Astrocyte (in vitro differentiated cells and primary cell): ENCODE measurements at places on chromosomes 3 and 15. TPM values are rescaled to one million over a fixed set of nuclear protein-coding genes. Genes with fewer than 3 reads are reported as not detected.

KCNMB2 gene
- not detected in 2 replicates for total RNA-seq

ZBTB20 gene
- 19.7 and 21.4 TPM in 2 replicates for total RNA-seq

FANCD2OS gene
- not detected in 2 replicates for total RNA-seq

SLC22A13 gene
- 0.72 and 1.8 TPM in 2 replicates for total RNA-seq

ARGFX gene
- total RNA-seq: not detected in 2 replicates

STRIT1 gene
- total RNA-seq: not detected in 2 replicates

GABRG3 gene
- total RNA-seq: 0.54 and 0.77 TPM in 2 replicates

GNAT1 gene
- total RNA-seq: not detected in 2 replicates

NPAP1 gene
- total RNA-seq: not detected in 2 replicates

RPL29 gene
- 768 and 872 TPM in 2 replicates for total RNA-seq

DYNC1LI1 gene
- total RNA-seq: 39.0 and 43.0 TPM in 2 replicates

PIERCE2 gene
- 1.6 and 2.6 TPM in 2 replicates for total RNA-seq

LTF gene
- not detected in 2 replicates for total RNA-seq

PCSK6 gene
- total RNA-seq: 0.36 and 1.3 TPM in 2 replicates
